RWPE2 (cell line): ENCODE measurements at places on chromosomes 5 and 9.

GRCh38 chr9:128339761-128340690, at the start of gene SLC27A4:
Gene SLC27A4, plus strand, starts transcription at chr9:128340527. Its CDS starts 2,606 bp downstream, at chr9:128343133.
- DNase-seq = peak; percentile 88

DNA sequence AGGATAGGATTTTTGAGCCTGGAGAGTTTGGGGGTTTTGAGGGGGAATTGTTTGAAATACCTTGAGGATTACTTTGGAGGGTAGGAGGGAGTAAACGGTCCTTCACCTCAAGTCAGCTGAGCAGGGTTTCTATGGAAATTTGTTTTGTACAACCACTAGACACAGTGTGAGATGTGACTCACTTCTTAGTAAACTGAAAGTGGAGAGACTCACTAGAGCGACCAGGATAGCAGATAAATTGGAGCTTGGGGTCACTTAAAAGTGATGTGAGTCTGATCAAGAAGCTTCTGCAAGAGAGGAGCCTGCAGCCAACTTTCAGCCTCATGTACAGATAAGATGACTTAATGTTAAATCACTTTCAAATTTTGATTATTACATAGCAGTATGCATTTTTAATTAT, 1945.9 kb upstream of the NUDT12 start:
- DNase-seq = no peak

DNA sequence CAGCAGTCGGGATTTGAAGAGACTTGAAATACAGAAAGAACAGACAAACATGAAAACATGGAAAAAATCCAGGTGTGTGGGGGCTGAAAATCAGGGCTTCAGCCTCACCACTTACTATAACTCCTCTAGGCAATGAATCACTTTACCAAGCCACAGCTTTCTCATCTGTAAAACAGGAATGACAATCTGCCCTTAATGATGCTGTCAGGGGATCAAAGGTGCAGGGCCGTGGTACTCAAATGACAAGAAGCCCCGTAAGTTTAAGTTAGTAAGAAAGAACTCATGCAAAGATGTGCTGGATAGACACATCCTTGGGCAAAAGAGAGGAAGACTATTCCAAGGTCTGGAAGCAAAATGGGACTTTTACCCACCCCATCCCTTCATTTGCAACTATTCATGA, 34.7 kb downstream of the FBXW2 start:
- DNase-seq = no peak

- no peak for DNase-seq
Measured at GRCh38 chr5:33688526-33688925, 203.3 kb downstream of the ADAMTS12 start.

- DNase-seq = no peak
Measured at GRCh38 chr9:137814841-137815240, 62.7 kb upstream of the CACNA1B start.
